ENCODE measurements at places on chromosomes 2 and 18. TPM values are rescaled to one million over a fixed set of nuclear protein-coding genes. Genes with fewer than 3 reads are reported as not detected.

The GREB1L gene
- 9.4 TPM for total RNA-seq

The BBS5 gene
- total RNA-seq: 9.0 TPM

GRCh38 chr2:160657196-160657595, 163.6 kb upstream of the RBMS1 start:
- H3K4me1 ChIP-seq: peaks cover 8% of the 10 kb centered on the region
- DNase-seq: no peak
- H3K36me3 ChIP-seq: no peaks in the 10 kb centered on the region
- H3K27me3 ChIP-seq: no peaks in the 10 kb centered on the region
- no peak overlapping the region for H3K4me3 ChIP-seq

The SLC16A14 gene
- 0.56 TPM for total RNA-seq

The AQP12B gene
- not detected for total RNA-seq

Data from MCF 10A (cell line).